Stimulated activated CD8-positive, alpha-beta memory T cell treated with anti-CD3 and anti-CD28 coated beads, Interleukin-7, amount 100 ng/mL, for 1 hour (primary cell): ENCODE measurements at places on chromosomes 13 and 19.

DNA sequence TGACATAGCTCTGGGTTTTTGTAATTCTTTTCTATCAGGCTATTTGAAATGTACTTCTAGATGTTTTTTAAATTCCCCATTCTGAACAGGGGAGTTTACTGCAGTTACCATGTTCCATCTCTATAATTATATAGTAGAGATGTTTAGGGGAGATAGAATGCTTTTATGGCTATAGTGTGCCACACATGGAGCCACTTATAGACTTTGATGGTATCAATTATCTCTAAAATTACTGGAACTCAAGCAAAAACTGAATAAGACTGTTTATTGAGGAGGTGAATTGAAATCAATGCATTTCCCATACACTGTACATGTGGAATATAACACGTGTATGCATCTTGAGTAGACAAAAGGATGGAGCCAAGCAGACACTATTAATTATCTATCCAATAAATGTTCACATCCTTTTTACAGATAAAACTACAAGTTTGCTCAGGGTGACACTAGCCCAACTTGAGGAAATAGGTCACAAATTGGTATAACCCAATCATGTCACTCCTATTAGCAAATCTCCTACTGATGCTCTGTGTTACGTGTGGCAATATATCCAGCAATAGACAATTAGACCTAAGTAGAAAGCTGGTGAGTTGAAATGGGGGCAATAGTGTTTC is 1882.6 kb downstream of the PCDH9 start:
- no peak for DNase-seq

- no peak for DNase-seq
Observed at GRCh38 chr13:32309312-32310133, 5.6 kb downstream of the ZAR1L start.

DNA sequence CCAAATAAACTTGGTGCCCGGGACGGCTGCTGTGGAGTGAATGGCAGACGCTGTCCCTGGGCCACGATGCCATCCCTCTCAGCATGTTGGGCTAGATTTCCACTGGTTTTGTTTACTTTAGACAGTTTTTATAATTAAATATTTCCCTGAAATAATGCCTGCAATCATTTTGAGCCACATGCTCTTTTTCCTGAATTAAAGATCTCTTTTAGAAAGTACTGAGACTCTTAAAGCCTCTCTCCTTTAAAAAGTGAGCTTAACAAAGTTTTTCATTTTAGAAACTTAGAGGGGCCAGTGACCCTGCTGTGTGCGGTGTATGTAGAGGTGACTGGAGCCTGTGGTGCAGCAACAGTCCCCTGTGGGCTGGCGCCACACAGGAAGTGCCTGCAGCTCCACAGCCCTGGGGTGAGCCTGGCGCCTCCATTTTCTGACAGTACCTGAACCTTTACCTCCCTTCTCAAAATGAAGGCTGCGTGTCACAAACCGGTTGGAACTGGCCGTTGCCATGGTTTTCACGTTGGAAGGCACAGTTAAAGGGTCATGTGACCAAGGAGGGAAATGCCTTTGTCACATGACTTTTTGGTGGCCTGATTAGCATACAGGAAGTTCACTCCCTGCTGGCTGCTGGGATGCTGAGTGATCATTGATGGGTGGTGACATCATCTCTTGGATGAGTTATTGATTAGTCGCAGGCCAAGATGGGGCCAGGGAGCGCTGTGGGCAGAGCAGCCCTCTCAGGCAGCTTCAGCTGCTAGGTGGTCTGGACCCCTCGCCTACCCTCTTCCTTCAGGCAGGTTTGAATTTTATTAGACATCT is 26.3 kb downstream of the TSSK6 start:
- peak; percentile 64 for DNase-seq

DNA sequence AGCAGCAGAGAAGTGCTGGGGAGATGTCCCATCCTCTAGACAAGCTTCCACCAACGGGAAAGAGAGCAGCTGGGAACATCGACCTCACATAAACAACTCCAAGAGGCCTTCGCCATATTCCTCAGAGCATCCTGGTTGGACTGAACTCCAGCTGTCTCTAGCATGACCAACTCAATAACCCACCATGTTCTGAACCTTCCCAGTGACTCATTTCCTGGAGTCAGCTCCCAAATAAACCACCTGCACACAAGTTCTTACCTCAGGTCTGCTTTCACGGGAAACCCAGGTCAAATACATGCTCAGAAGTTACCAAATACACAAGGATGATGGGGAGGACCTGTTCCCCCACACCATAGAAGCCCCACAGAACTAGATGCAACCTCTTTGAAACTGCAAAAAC is 878.5 kb downstream of the UQCRFS1 start:
- no peak for DNase-seq

DNA sequence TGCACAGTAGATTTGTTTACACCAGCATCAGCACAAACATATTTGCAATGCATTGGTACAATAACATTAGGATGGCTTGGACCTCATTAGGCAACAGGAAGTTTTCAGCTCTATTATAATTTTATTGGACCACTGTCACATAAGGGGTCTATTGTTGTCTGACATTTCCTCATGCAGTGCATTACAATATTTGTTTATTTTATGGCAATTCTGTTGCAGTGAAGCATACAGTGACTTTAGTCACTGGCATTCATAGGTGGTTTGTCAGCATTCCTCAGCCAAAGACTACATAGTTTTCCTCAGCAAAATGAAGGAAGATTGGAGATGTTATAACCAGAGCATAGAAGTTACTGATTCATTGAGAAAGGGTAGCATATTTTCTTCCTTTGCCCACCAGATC is 1732.9 kb downstream of the PCDH9 start:
- DNase-seq: no peak

DNA sequence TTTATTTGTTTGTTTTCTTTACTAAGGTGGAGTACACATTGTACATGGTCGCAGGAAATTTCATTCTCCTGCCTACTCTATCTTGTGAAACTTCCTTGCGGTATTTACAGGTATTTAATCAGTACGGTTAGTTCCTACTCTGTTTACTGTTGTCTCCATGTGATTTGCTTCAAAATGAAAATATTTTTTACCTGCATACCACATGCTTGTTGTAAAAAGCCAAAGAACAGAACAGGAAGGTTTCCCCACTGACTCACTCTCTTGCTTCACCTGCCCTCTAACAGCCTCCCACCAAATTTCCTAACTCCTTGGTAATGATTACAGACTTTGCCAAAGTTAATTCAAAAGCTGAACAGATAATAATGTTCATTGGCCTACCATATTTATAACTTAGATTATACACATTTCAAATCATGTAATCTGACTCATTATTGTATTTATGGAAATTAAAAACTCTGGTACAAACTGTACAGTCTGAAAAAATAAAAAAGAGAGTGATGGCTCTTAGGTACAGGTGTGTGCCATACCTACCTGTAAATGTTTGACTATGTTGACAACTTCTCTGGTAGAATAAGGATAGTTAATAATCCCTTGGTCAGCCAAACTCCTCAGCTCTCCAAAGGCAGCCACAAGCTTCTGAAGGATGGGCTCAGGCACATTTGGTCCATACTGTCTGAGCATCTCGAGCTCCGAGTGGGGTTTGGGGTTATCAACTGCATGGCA is 239.9 kb downstream of the VWA8 start:
- DNase-seq: no peak

GRCh38 chr13:73075546-73075945 is 16.7 kb downstream of the KLF5 start:
- no peak for DNase-seq

DNA sequence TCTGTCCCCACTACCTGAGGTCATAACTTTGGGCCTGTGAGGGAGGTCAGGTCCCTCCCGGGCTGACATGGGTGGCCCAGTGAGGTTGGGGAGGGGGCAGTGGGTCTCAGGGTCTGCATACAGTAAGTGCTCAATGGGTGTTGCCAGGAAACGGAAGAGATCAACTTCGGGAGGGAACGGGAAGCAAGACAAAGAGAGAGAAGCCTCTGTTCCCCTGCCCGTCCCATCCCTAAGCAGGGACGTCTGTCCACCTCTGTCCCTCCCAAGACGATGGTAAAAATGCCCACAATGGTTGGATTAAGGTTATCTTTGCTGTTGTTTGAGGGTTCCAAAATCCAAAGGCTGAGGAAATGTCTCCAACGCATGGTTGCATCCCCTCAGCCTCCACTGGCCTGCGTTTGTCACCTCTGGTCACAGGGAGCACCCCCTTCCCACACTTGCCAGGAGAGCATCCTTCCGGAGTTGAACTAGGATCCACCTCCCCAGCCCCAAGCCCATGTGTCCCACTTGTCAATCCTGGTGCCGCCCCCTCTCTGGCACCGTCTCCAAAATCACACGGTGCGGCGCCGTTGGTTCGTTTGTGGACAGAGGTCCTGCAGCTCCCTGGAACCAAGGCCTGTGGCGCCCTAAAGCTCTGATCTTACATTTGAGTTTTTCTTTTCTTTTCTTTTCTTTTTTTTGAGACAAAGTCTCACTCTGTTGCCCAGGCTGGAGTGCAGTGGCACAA is 774 bp upstream of the HOMER3 start:
- DNase-seq: no peak

DNA sequence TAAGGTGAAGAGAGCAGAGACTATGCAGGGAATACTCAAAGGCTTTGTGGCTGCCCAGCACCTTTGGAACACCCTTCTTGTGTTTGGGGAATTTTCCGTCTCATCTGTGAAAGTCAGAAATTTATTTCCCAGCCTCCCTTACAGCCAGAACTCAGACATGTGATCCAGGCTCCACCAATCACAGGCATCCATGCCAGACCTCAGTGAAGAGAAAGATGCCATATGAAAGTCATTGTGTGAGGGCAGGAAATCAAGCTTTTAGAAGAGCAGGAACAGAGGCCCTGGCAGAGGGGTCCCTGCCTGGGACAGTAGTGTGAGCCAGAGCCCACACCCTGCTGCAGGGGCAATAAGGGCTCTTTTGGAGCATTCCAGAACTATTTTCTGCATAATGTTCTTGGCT is 12.1 kb downstream of the CCDC70 start:
- DNase-seq: no peak

- no peak for DNase-seq
Observed at GRCh38 chr19:48443256-48443655, 2.5 kb upstream of the GRWD1 start.

DNA sequence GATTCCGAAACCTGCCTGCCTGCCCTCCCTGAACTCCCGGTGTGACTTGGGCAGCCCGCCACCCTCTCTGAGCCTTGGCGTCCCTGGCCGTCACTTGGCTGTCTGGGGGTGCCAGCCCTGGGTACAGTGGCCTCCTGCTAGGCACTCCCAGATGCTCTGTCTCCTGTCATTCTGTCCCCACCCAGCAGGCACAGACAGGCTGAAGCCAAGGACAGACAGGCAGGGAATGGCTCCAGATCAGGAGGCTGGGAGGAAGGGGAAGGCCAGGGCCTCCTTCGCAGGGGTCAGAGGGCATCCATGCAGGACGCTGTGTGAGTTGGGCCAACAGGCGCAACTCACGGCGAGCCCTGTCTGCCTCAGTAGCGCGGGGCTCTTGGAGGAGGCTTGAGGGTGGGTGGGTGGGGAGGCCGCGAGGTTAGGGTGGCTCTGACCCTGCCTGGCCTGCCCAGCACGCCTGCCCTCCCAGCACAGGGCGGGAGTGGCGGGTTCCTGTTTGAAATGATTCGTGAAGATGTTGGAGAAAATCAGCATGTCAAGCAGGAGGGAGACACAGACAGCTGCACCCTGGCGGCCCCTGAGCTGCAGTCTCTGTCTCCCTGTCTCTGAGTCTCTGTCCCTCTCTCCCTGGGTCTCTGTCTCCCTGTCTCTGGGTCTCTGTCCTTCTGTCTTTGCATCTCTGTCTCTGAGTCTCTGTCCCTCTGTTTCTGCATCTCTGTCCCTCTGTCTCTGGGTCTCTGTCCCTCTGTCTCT is 19.7 kb downstream of the KLHL26 start:
- no peak for DNase-seq

DNA sequence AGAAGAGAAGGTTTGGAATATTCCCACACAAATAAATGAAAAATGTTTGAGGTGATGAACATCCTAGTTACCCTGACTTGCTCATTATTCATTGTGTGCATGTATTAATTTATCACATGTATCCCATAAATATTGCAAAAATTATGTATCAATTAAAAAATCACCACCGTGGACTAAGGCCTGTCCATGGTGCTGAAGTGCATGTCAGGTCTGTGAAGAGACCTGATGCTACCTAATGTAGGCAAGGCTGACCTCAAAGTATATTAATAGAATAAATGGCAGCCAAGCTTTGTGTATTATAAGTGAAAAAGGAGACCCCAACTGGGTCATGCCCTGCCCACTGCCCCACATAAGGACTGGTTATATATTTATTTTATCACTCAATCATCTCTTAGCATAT is 34.4 kb upstream of the ZNF835 start:
- no peak for DNase-seq

GRCh38 chr13:58823701-58824100 is 1192.2 kb downstream of the PCDH17 start:
- no peak for DNase-seq

GRCh38 chr13:26967119-26968038 is 204.2 kb downstream of the USP12 start:
- DNase-seq: no peak

DNA sequence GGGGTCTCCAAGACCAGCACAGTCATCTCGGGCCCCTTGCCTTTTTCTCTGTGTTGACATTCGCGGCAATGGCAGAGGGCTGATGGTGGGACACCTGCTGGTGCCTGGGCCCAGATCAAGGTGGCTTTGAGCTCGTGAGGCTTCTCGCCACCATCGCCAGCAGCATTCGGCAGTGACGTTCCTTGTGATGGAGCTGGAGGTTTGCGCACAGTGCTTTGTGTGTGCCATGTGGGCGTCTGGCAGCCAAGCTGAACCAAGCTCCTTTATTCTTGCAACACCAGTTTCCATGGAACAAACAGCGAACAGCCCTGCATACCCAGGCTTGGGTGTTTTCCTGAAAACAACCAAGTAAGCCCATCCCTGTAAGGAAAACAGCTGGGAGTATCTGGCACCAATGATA is 9.1 kb upstream of the TMEM255B start:
- no peak for DNase-seq
